ENCODE measurements at places on chromosomes 2 and 18.

GRCh38 chr18:11885278-11885947, 22.7 kb downstream of the MPPE1 start:
- DNase-seq, result no peak

DNA sequence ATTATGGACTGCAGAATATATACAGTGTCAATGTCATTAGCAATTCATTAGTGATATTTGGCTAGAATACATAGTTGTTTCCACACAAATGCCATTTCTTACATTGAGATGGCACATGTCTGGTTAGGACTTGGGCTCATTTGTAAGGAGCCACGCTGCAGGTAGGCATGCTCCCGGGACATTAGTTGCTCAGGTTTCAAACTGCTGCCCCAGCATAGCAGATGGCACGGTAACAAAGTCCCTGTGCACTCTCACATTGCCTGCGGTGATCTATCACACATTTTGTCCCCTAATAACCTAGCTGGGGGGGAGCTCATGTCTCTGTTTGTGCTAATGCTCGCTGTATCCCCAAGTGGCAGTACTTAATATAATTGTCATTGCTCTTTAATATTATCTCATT, 185.1 kb downstream of the NEDD4L start:
- DNase-seq, result no peak

GRCh38 chr2:218732761-218733158, 22.1 kb downstream of the TTLL4 start:
- no peak for DNase-seq

GRCh38 chr2:241933179-241933911, 63.8 kb downstream of the RTP5 start:
- DNase-seq, result no peak

DNA sequence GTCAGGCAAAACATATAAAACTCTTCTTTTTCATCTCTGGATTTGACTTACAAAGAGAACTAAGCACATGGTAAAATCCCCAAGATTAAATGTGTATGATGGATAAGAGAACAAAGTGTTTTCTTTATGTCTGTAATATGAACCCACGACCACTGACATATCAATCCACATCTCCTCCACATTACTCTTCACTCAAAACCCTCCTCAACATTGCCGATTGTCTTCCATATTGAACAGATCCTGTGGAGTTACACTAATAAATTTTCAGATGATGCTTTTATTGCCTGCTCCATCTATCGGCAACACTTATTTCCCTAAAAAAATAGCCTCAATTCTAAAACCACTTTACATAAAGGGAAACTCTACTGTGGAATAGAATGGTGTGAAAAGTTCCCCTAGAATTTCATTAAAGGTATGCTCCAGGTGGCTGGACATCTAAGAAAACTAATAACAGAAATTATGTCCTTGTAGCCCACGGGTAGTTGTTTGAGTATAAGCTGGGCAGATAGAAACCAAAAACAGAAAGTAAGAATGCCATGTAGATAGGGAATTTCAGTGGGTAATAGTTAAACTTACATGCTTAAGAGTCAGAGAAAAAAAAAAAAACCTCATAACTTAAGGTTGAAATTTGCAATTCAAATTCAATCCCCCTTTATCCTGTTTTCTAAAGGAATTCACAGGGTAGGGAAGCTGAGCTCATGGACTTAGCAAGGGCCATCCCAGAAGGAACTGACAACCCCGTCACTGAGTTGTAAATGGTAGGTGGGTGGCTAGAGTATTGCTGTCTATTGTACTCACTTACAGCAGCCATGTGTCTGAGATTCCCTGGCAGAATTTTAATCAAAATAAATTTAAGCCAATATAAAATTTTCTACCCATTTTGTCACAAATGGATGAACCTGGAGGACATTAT, 305.4 kb upstream of the LYPD1 start:
- DNase-seq, result peak; percentile 2

DNA sequence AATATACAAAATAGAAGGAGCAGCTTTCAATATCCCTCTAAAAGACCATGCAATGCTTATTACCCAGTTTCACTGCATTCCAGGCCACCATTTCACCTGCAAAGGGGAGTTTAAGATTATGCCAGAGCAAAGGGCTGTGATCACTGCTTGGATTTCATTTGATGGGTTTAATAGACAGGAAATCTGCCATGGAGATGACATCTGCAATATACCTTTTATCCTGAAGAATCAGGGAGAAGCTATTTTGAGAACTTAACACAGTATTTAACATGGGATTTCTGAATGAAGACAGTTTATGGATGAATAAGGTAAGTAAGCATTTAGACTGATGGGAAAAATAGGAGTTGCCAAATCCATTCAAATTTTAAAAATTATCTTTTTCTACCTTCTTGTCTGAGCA, 303.0 kb upstream of the SLC8A1 start:
- no peak for DNase-seq

DNA sequence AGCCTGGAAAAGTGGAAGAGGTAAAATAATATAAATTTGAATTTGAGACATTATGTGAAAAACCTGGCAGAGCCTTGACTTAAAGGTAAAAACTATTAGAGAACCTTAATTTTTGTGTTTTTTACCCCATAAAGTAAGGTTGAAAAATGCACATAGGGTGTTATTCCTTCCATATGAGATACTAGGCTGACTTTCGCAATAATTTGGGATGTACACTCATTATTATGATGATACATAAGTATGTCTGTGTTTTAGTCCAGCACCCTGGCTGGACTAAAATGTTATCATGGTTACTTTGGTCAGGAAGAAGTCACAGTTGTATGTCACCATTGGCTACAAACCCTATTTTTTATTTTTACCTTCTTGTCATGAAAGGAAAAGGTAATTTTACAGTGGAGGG, 19.8 kb downstream of the NEMP2 start:
- no peak for DNase-seq

DNA sequence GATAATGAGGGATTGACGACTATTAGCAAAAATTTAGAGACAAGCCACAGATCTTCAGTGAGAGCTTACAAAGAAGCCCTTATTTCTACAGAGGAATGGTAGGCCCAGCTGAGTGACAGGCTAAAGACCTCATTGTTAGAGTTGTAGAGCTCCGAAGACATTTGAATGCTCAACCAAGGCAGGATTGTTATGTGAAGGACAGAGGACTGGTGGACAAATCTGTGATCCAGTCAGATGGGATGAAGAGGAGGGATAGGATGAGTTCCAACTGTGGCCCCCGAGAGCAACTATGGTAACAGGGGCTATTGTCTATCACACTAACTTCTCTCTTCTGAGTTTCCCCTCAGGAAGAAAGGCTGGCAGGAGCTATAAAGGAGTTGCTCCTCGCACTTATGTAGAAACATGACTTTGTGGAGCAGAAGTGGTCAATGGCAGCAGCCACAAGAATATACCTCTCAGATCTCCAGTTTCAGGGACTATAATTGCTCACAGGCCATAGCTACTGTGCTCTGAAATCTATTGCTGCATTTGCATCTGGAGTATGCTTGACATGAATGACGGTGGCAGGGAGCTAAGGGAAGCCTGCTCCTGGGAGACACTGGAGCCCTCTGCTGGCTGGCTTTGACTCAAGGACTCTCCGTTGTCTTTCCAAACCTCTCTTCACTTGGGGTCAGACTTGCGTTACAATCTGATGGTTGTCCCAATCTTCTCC, 50.3 kb upstream of the GREB1L start:
- DNase-seq, result peak; percentile 7

- no peak for DNase-seq
Measured at GRCh38 chr18:5237083-5237722, 40.1 kb upstream of the AKAIN1 start.

GRCh38 chr2:144516981-144517865, 2.7 kb downstream of the ZEB2 start:
- no peak for DNase-seq

DNA sequence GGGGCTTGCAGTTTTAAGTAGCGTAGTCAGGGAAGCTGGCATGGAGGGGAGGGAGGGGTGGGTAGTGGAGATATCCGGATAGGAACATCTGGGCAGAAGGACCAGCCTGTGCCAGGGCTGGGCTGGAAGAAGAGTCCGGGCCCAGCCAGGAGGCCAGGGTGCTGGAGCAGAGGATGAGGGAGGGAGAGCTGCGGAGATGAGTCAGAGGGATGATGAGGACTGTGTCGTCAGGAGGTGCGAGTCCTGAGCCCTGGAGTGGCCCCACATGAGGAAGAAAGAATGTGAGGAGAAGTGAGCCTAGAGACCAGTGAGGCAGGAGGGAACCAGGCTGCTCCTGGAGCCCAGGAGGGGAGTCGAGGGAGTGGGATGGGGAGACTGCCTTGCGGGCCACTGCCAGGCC, 82.4 kb downstream of the CTIF start:
- DNase-seq, result no peak

GRCh38 chr2:212919238-212919637, 232.2 kb downstream of the IKZF2 start:
- no peak for DNase-seq

GRCh38 chr2:235141411-235142128, 189.8 kb downstream of the SH3BP4 start:
- no peak for DNase-seq

DNA sequence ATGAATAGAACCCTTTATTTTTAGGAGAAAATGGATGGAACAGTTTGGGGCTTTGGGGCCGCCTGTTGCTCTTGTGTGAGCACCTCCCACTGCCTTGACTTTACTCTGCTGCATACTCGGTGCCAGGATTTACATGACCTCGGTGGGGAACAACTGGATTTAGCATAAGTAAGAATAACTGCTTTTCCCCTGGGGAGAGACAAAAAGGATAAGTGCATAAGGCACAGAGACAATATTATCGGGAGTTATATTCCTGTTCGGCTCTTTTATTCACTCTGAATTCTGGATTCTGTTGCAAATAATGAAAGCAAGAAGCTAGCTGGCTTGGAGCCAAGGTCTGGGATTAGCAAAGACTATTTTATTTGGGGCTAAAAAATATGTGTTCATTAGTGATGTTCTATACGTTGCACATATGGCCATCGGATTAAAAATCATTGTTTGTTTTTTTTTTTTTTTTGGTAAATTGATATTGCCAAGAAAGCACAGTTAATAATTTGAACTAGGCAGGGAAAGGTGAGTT, 69.8 kb downstream of the CYBRD1 start:
- DNase-seq, result no peak

DNA sequence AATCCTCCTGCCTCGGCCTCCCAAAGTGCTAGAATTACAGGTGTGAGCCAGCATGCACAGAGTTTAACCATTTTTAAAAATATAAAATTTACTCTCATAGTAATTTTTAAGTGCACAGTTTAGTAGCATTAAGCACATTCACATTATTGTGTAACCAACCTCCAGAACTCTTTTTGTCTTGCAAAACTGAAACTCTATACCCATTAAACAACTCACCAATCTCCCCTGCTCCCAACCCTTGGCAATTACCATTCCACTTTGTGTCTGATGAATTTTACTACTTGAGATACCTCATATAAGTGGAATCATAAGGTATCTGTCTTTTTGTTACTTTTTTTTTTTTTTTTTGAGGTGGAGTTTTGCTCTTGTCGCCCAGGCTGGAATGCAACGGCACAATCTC, 112.5 kb downstream of the BMPR2 start:
- DNase-seq, result no peak

- DNase-seq, result no peak
Measured at GRCh38 chr18:76489081-76489480, 6.0 kb downstream of the ZNF516 start.

DNA sequence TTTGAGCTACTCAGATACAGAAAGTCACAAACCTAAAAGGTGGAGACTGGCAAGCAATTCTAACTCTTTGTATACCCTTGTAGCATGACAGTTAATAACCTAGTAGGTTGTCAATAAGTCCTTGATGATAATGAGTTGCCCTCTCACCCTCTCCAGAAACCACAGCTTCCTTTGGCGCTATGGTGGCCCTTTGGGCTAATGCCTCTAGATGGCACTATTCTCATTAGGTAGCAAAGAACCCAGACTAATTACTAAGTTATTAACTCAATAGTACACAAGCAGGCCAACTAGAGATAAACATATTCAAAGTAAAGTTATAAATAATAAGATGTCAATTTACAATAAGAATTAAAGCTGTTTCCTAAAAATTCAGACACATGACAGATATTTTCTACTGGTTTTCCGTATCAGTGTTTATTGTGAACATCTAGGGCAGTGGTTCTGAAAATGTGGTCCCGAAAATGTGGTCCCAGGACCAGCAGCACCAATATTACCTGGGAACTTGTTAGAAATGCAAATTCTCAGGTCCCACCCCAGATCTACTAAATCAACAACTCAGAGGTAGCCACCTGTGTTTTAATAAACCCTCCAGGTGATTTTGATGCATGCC, 41.1 kb downstream of the LDAH start:
- no peak for DNase-seq

GRCh38 chr18:55497825-55498403, 90.1 kb downstream of the TCF4 start:
- DNase-seq, result no peak

- DNase-seq, result no peak
Measured at GRCh38 chr18:9766076-9766481, 58.0 kb downstream of the RAB31 start.

DNA sequence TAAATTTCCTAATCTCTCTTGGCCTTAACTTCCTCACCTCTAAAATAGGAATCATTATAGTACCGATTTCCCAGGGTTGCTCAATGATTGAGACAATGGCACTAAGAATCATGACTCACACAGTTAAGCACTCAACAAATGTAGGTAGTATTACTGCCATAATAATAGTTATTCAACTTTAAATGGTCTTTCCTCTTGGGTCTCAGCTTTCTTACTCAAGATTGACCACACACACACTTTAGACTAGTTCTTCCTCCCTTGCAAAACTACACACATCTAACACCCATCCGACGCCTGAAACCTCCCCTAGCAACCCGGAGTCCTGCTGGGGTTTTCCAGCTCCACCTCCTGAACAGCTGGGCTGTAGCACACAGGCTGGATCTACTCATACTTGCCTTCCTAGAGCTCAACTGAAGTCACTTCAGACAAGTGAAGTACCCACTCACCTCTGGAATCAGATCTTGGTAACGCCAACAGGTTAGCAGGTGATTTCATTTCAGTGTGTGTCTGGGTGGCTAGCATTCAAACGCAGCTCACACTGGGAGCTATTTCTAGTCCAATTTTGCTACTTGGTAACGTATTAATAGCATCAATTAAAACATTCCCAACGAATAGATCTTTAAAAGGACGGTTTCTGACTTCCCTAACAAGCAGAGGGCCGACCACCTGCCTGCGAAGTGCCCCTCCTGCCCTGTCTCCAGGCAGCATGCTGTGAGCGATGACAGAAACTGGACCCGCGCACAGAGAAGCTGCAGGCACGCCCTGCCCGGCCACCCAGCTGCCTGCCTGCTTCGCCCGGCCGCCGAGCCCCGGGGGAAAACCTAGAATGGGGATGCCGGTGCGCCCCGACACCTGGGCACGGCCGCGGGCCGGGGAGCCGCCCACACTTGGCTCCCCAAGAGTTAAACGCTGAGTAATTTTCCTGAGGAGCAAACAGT, 1.1 kb downstream of the UXS1 start:
- DNase-seq, result no peak
